Anterior cingulate cortex (tissue), 58 donors: ENCODE measurements at places on chromosomes 7 and 10.

- DNase-seq, result no peak
These were observed 512.0 kb downstream of the KIF20B start for GRCh38 chr10:90213346-90213745.

- no peak for DNase-seq
These were observed 664.8 kb upstream of the SEMA3D start for GRCh38 chr7:85851571-85852193.

- DNase-seq, result no peak
These were observed 18.6 kb downstream of the NSMCE4A start for GRCh38 chr10:121956111-121957061.

GRCh38 chr7:124992851-124993562 lies 63.4 kb upstream of the POT1 start:
- DNase-seq, result no peak

DNA sequence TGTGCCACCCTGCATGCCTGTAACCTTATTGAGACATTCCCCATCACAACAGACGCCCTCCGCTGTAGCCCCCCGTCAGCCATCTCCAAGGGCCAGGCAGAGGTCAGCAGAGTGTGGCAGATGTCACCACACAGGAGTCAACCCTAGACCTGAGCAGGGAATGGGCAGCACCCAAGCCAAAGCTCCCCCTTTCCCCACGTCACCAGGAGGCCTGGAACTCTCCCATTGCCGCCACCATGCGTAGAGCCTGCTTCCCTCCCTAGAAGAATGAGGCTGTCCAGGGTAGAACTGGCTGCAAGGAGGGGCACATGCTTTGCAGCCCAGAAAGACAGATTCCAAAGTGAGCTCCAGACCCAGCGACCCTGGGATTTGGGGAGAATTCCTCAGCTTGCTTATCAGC lies 342.9 kb downstream of the TNS3 start:
- no peak for DNase-seq

- DNase-seq, result no peak
These were observed 186.2 kb downstream of the MACC1 start for GRCh38 chr7:20030915-20031362.

GRCh38 chr7:84191842-84192241 lies 2.7 kb downstream of the SEMA3A start:
- no peak for DNase-seq

GRCh38 chr7:47150497-47151260 lies 431.2 kb downstream of the TNS3 start:
- DNase-seq, result no peak

- no peak for DNase-seq
These were observed 36.3 kb downstream of the GARS1 start for GRCh38 chr7:30630986-30631385.

DNA sequence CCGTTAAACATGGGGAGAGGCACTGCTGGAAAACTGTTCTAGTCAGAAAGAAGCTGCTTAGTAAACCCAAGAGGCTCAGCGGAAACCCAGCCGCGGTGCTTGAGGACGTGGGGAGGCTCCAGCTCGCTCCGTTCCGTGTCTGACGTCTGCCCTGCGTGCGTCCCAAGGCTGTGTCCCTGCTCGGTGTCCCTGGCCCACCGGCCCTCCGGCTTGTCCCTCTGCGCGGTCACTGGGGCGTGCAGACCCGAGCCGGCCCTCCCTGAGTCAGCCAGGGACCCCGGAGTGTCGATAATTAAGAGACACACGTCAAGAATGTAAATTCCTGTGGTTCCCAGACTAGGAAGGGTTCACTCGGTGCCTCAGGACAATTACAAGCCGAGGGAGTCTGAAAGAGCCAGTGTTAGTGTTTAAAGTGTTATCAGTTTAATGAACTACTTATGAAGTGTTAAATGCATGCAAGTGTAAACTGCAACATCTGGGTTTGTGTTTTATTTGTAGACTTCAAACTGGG lies 98.9 kb downstream of the WDR11 start:
- DNase-seq, result no peak

DNA sequence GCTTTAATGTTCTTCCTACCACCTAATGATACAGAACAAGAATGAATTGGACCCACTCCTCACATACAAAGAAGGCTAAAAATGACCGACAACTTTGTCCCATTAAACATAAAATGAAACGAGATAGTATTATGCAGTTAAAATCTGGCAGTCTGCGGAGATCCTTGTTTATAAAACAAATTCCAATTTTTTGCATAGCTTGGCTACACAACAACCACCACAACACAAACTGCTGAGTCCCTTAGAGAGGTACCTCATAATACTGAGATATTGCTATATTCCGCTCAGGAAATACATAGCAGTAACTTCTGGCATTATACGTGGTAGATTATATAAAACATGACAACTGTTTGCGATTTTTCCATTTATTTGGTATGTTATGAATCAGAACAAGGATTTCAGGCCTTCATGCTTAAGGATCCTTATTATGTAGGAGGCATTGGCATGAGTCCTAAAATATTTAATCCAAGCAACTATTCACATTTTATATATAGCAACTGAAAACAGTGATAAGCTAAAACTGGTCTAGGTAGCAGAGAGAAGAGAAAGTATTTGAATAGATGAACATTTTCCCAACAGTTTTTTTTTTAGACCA lies 96.0 kb downstream of the ANK3 start:
- no peak for DNase-seq

DNA sequence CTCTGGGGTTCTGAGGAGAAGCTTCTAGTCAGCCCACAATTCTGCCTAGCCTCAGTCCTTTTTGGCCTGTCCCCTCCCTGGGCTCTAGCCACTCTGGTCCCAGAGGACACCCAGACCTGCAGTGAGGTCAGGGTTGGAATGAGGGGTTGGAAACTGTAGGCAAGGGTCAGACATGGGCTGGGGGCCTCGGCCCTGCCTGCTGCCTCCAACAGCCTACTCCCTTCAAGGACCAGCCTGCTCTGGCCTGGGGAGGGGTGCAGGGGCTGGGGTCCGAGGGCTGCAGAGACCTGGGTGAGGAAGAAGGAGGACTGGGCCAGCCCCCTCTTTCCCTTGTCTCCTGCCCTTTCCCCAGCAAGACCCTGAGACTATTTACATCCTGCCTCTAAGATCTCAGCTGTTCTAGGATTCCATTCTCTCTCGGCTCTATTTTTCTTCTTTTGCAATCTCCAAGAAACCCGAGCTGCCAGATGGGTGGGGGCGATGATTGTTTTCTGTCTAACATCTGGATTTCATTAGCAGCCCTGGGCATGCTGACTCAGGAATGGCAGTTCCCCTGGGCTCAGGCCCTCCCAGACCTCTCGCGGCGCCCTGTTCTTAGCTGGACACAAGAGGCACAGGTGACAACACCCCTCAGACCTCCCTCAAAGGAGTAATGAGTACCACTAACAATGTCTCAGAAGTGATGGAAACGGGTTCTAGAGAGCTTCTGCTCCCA lies 23.1 kb downstream of the ZCCHC24 start:
- no peak for DNase-seq

DNA sequence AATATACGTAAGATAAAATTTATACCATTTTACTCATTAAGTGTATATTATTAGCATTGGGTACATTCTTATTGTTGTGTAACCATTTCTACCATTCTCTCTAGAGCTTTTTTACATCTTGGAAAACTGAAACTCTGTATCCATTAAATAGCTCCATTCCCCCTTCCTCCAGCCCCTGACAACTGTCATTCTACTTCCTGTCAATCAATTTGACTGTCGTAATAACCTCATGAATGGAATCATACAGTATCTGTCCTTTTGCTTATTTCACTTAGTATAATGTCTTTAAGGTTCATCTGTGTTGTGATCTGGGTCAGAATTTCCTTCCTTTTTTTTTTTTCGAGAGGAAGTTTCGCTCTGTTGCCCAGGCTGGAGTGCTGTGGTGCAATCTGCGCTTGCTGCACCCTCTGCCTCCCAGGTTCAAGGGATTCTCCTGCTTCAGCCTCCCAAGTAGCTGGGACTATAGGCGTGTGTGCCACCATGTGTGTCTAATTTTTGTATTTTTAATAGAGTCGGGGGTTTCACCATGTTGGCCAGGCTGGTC lies 15.6 kb downstream of the ZRANB1 start:
- no peak for DNase-seq

- no peak for DNase-seq
These were observed 178.7 kb downstream of the TNS3 start for GRCh38 chr7:47402941-47403866.

- no peak for DNase-seq
These were observed 1157.4 kb upstream of the AUTS2 start for GRCh38 chr7:68440866-68441265.

- DNase-seq, result no peak
These were observed 217.3 kb upstream of the SHH start for GRCh38 chr7:156029460-156030007.

DNA sequence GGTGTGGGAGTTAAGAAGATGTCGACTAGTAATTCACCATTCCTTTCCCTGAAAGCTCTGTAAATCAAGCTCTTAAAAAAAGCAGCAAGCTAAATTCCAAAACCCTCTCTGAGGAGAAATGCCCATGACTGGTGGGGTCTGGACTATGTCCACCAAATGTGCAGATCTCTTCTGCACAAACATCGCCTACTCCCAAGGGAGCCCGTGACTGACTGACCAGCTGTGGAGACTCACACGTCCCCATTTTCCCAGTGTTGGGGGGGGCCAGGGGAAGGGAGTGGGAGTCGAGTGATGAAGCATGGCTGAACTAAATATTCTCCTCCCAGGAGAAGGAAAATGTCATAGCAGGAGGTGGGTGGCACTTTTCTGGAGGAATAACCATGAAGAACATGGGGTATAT lies 164.1 kb upstream of the HPS1 start:
- peak; percentile 9 for DNase-seq

GRCh38 chr10:35058134-35058533 lies 32.0 kb downstream of the CUL2 start:
- DNase-seq, result no peak

- DNase-seq, result no peak
These were observed 4.8 kb upstream of the TRDMT1 start for GRCh38 chr10:17206210-17206709.

DNA sequence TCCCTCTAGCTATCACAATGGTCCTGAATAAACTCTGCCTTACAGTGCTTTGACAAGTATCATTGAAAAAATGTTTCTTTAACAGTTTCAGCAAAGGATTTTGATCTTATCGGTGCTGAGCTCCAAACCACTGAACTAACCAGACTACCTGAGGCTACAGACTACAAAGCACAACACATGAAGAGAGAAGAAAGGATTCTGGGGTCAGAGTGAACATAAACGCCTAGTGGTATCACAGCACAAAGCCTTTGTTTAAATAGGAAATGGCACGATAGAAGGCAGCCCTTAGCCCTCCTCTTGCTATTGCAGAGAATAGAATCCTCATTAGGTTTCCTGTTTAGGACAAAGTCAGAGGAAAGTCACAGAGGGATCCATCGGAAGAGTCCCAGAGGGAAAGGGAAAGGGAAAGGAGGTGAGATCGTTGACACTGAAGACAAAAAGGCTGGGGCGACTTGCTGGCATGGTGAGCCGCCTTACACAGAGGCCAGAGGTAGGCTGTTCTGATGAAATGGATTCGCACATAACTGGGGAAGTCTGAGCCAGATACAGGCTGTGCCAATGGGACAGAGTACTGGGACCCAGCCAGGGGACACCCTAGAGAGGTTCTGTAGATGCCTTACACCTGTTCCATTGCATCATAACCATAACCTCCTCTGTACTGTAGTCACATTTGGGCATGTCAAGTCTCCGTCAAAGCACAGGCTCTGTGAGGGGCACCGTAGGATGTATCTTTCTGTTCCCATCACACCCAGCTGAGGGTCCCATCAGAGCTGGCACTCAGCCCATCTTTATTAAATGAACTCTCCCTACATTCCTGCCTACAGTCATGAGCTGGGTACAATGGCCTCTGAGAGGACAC lies 71.5 kb downstream of the XPNPEP1 start:
- no peak for DNase-seq

DNA sequence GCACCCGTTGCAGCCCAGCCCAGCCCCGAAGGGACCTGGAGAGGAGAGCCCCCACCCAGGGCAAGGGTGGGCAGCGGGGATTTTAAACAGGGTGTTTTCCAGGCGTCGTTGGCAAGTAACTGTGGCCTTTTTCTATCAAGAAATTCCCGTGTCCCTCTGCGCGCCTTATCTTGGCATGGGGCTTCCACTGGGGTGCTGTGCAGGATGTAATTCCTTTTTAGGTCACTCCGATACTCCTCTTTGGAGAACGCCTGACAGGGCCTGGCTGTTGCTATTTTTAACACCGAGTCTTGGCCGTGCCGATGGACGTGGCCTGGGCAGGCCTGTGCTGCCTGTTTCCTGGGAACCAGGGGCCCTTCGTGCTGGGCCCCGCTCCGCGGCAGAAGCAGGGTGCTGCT lies 93.8 kb downstream of the INPP5A start:
- DNase-seq, result peak; percentile 35

- no peak for DNase-seq
These were observed 777.7 kb downstream of the LRMDA start for GRCh38 chr10:76209135-76209534.

DNA sequence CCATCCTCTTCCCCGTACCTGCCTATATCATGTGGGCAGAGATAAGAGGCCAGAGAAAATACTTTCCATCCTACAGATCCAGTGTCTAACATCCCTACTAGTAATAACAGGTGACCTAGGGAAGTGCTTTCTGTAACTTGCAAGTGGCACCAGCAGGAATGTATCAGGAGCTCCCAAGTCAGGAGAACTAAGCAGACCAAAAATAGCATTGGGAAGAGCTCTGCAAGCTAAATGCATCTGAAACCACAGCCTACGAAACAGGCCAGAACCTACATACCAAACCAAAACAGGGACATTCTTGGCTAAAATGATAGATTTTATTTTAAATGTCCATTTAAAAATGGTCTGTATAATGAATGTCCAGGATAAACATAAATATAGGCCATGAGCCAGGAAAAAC lies 680.8 kb downstream of the PHTF2 start:
- no peak for DNase-seq

GRCh38 chr7:78092331-78092730 lies 293.8 kb downstream of the PHTF2 start:
- no peak for DNase-seq

GRCh38 chr10:29651767-29652166 lies 17.0 kb upstream of the SVIL start:
- DNase-seq, result no peak
